ENCODE measurements at places on chromosomes 11 and 22.

- no peak for DNase-seq
These were observed 11.0 kb downstream of the PTPRJ start for GRCh38 chr11:47991266-47991830.

DNA sequence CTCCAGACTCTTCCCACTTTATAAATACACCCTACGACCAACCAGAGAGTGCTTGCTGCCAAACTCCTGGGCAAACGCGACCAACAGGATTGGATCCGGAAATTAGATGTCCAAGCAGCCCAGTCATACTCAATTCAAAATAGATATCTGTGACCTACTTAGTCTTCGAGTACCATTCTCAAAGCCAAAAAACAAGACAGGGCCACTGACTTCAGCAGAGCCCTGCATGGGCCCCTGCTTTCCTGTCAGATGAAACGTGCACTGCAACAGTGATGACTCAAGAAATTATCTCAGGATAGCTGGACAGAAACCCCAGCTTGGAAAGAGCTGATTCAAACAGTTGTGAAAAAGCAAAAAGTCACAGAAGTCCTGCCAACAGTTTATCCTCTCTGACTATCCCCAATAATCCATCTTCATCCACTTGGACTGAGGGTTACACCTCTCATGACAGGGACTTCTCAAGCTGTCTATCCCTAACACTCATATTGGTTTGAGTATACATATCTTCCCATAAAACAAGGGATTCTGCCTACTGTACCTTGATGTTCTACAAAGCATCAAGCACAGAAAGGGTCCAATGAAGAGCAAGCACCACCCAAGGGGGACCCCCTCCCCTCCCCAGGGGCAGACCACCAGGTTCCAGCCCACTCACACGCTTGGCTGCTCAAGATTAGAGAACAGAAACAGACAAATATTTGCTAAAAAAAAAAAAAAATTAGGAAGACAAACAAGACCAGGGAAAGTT is 17.4 kb downstream of the SMCO4 start:
- no peak for DNase-seq

GRCh38 chr11:8689726-8690255 is 7.2 kb downstream of the RPL27A start:
- no peak for DNase-seq

- DNase-seq: no peak
These were observed at the start of gene BTG4 for GRCh38 chr11:111512296-111513239. Gene BTG4 (minus strand): TSS chr11:111512386. CDS start chr11:111498776, 13,610 bp downstream.

GRCh38 chr22:20550851-20551744 is 43.7 kb downstream of the MED15 start:
- peak; percentile 43 for DNase-seq

DNA sequence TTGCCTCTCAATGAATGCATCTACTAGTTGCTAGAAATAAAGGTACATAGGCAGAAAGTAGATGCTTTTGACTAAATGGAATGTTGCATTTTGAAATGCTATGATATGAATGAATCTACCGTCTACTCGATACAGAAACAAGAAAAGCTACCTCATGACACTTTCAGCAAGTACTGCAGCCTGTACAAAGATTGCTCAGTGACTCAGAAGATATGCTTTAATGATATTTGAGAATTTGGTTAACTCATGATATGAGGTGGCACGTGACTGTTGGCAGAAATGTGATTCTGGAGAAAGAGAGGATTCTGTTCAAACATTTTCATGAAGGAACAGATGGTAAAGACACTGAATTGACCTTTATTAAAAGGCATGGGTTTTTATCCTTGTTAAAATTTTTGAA is 76.0 kb downstream of the HSD17B12 start:
- DNase-seq: no peak

GRCh38 chr11:74276581-74276980 is 34.9 kb downstream of the P4HA3 start:
- no peak for DNase-seq

DNA sequence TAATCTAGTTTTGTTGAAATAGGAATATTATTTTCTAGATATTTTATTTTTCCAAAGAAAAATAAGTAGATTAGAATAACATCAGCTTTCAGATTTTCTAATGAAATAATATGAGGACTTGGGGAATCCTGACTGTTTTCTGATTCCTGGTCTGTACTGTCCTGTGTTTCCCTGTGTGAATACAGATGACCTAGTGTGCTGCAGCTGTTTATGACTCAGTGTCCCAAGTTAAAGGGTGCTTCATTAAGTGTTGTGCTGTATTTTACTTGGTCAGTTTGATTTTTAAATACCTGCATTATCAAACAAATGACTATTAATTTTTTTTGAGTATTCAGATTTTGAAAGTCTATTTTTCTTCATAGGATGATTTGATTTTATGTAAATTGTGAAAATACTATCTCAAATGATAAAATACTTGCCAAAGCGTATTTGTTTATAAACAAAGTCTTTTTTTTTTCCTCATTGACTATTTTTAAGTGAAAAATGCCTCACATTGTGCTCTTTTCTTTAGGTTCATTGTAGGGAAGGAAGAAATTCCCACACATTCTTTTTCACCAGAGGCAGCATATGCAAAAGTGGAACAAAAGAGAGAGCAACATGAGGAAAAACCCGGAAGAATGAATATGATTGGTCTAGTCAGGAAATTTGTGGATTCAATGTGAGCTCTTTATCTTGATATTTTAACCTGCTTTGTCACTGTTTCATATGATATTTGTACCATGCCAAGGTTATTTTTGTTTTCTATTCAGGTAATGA is 264.2 kb downstream of the TMEM135 start:
- DNase-seq: no peak

GRCh38 chr22:27032091-27032761 is 374.8 kb downstream of the MIAT start:
- no peak for DNase-seq

- no peak for DNase-seq
These were observed 201.5 kb upstream of the MTMR2 start for GRCh38 chr11:96125400-96125799.

- DNase-seq: no peak
These were observed 12.1 kb upstream of the FCHSD2 start for GRCh38 chr11:73154178-73154577.
